ENCODE measurements at places on chromosomes 6 and 20.

DNA sequence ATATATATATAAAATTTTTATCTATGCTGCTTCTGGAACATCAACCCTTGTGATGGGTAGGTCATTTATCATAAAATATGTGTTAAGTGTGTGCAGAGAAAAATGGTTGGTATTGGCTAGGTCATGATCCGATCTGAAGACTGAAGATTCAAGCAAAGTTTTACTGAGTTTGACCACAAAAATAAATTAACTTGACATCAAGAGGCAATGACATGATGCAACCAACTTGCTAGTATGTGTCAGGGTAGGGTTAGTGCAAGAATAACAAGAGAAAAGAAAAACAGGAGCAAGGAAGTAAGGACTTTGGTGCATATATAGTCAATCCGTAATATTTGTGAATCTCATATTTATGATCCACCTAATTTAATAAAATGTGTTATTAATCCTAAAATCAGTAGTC lies 1202.0 kb upstream of the ADGRB3 start:
- no peak for DNase-seq

- no peak for DNase-seq
These were observed 14.9 kb downstream of the RCAN2 start for GRCh38 chr6:46476301-46476700.

DNA sequence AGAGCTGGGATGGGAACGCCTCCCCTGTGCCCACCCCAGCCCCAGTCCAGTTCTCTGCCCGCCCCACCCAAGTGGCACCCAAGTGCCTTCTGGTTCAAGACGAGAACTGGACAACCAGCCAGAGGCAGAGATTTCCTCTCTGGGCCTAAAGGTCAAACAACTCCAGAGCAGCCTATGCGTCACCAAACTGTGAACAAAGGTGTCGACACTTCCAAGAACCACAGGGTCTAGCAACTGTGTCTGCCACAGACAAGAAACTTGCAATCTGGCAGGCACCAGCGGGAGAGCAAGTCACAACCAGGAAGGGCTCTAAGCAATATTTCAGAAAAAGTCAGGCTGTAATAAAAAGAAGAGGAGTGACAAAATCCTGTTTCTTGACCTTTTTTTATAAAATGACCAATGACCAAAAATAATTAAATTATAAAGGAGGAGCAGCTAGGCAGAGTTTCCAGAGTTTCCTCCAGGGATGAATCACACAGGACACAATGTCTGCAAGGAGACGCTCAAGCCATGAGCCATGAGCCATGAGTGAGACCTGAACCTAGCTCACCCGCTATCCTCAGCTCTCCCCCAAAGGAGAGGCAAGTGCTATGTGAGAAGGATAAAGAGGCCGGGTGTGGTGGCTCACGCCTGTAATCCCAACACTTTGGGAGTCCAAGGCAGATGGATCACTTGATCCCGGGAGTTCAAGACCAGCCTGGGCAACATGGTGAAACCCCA lies 11.1 kb downstream of the EDEM2 start:
- DNase-seq, result no peak

DNA sequence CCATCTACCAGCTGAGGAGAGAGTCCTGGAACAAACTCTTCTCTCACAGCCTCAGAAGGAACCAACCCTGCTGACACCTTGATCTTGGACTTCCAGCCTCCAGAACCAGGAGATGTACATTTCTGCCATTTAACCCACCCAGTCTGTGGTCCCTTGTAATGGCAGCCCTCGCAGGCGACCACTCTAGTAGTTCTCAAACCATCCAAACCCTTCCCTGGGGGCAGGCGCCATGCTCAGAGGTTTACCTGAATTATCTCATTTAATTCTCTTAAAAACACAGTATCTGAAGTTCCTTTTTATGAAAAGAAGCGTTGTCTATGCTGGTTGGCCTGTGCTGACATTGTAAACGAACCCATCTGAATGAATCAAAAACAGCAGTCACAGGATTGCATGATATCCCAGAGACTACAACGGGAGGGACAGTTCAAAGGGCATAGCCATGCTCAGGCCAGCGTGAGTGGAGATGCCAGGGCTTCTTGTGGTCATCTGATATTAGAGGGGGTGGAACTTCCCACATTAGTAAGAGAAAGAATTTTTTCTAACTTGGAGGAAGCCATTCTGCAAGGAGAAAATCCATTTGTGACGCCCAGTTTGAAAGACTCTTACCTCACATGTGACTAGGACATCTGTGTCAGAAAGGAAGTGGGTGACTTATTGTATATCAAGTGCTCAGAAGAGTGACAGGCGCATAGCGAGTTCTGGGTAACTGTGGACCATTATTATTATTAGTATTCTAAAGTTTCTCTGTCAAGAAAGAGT lies 17.2 kb upstream of the TAGAP start:
- DNase-seq, result no peak

DNA sequence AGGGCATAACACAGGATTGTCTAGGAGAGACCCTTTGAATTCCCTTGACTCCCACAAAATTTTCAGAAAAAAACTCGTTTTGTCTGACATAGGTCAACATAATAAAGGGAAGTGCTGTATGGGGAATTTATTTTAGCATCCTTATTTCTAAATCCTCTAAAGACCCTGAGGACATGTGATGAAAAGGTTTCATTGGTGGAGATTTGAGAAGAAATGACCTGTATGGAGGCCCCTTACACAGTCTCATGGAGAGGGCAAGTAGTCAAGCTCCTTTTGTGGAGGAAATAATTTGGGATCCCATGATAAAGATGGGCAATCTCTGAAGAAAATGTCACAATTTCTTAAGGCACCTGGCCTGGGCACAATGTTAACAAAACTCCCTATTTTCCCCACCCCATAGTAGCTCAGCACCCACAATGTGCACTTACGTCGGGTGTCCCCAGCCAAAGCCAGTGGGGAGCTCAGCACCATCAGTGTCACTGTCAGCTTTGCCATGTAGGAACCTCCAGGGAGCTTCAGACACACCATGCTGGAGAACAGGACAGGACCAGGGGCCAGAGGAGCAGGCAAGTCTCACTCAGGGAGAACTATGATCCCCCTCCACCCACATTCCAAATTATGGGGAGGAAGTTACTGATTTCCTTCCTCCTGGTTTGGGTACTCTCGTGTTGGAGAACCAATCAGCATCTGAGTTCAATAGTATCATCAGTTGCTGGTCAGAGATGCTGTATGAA lies at the start of gene HLA-DRB5:
Gene HLA-DRB5, minus strand, starts transcription at position 591 of the 734 bp plus-strand sequence. Its CDS starts 63 bp downstream, at position 528.
- no peak for DNase-seq
